Lower lobe of right lung (tissue), 2 donors: ENCODE measurements at places on chromosomes 2 and 18. TPM values are rescaled to one million over a fixed set of nuclear protein-coding genes. Genes with fewer than 3 reads are reported as not detected.

RGPD4 gene
- total RNA-seq, result not detected

SERPINB11 gene
- 0.77 TPM for total RNA-seq

CENPO gene
- 5.3 TPM for total RNA-seq

OBSL1 gene
- total RNA-seq, result 49.4 TPM

WDR54 gene
- total RNA-seq, result 14.5 TPM

APCDD1 gene
- total RNA-seq, result 33.4 TPM

KATNAL2 gene
- total RNA-seq, result 3.8 TPM

DLX1 gene
- not detected for total RNA-seq

SLC8A1 gene
- total RNA-seq, result 58.5 TPM

CDCA7 gene
- 0.89 TPM for total RNA-seq

DNA sequence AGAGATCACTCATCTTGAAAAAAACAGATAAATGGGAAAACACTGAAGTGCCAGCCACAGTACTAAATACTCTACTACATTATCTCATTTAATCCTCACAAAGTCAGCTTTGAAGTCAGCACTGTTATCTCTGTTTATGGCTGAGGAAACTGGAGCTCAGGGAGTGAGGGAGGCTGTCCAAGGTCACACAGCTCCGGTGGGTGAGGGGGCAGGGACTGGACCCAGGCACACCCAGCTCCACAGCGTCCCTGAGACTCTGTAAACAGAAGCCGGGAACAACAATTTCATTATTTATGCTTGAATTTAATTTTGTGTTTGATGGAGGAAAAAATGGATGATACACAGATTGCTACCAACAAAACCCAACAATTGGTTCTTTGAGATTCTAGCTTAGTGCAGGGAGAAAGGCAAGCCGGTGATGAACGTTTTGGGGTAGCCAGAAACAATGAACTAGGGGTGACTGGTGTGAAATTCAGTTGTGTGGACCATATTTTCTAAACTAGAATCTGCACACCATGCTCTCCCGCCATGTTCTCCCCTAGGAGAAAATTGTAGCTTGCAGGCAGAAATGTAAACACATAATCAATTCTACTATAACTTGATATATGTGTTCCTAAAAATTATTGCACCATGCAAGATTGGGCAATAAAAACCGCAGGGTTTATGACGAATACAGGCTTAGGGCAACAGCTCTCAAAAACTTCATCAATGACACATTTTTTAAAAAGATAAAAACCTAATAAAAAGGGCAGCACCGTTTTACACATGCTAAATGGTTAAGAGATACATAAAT, at the start of gene GREB1:
Gene GREB1 (plus strand): TSS at position 768 of the 793 bp plus-strand sequence. CDS start 22,570 bp downstream, outside the sequence.
- no peak for DNase-seq

- no peak for DNase-seq
These were observed 134.4 kb downstream of the ACTR3 start for GRCh38 chr2:114024326-114024725.

- DNase-seq, result no peak
These were observed 458.7 kb upstream of the ID2 start for GRCh38 chr2:8222979-8223694.

GRCh38 chr2:157143901-157144300, 113.6 kb upstream of the GALNT5 start:
- no peak for DNase-seq

DNA sequence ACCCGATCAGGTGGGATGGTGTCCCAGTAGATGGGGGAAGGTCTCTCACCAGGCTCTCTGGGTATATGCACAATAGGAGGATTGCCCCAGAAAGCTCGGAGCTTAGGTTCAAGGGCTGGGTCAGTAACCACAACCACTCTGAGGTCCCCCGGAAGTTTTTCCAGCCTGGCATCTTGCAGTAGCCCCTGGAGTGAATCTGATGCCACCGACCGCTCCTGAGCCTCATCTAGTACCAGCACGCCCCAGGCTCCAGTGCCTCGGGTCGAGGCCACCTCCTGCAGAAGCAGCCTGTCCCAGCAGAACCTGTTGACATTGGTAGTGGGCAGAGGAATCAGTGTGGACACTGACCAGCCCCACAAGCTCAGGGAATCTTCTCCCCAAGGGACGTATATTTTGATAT, 2.0 kb downstream of the DQX1 start:
- no peak for DNase-seq

- no peak for DNase-seq
These were observed 140.2 kb upstream of the NDUFV2 start for GRCh38 chr18:8962192-8962779.

DNA sequence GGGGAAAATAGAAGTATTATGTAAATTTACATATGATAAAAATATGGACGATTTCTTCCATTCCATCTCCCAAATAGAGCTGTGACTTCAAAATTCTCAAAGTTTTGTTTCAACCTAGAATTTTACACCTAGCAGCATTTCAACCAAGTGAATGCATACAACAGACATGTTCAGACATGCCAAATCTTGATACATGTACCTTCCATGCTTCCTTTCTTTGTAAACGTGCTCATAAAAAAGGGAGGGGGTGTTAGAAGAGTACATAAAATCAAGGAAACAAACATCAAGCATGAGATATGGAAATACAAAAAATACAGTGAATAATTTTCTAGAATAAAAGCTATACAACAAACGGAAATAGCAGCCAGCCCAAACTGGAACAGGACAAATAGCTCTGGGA, 974.2 kb downstream of the ERBB4 start:
- DNase-seq, result no peak

GRCh38 chr2:171479154-171479814, 43.0 kb upstream of the CYBRD1 start:
- no peak for DNase-seq

GRCh38 chr2:151727593-151728552, 6.4 kb downstream of the NEB start:
- DNase-seq, result no peak

GRCh38 chr2:156333274-156333950, 891 bp upstream of the NR4A2 start:
- DNase-seq, result peak; percentile 88
